ENCODE measurements at places on chromosomes 7 and 10.

DNA sequence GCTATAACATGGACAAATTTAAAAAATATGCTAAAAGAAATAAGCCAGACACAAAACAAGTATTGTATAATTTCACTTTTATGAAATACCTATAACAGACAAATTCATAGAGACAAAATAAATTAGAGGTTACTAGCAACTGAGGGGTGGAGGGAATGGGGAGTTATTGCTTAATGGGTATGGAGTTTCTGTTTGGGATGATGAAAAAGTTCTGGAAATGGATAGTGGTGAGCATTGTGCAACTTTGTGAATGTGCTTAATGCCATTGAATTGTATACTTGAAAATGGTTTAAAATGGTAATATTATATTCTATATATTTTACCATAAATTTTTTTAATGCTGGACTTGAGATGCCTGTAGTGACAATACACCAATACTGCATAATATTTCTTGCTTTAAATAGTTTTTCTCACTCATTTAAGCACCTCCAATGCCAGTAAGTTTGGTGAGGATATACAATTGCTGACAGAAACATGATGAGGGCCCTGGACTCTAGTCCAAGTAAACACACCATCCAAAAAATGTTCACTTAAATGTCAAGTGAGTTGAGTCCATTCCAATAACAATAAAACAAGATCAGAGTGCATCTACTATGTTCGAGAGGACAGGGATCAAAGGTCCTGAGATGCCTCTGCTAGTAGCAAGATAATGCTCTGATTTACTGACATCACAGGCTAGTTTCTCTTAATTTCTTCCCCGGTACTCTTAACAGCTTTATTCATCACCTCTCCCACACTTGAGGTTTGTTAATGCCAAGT lies 71.9 kb downstream of the NT5C2 start:
- DNase-seq, result no peak

DNA sequence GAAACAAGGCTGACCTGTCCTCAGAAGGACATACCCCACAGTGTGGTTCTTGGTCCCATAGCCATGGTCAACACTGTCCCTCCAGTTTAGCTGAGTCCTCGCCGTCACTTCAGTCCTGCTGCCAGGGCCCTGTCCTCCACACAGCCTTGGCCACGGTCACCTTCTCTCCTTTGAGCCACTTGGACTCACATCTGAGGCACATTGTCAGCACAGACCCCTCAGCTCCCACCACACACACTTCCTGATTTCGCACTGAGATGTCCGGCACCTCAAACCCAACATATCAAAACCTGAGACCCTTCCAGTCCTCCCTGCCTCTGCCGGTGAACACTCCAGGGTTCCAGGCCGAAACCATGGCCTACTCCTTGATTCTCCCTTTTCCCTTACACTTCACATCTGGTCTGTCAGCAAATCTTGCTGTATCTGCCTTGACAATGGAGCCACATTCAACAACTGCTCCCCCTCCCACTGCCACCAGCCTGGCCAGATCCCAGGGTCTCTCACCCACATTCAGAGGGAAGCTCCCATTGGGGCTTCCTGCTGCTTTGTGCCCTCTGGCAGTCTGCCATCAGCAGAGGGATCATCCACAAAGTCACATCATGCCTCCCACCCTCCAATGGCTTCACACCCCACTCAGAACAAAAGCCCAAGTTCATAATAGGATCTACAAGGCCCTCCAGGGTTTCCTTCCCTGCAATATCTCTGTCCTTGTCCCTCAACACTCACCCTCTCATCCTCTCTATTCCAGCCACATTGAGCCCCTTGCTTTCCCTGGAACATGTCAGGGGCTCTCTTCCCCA lies 219.6 kb upstream of the SHH start:
- no peak for DNase-seq

- no peak for DNase-seq
These were observed 23.8 kb downstream of the RCC1L start for GRCh38 chr7:75049817-75050216.

DNA sequence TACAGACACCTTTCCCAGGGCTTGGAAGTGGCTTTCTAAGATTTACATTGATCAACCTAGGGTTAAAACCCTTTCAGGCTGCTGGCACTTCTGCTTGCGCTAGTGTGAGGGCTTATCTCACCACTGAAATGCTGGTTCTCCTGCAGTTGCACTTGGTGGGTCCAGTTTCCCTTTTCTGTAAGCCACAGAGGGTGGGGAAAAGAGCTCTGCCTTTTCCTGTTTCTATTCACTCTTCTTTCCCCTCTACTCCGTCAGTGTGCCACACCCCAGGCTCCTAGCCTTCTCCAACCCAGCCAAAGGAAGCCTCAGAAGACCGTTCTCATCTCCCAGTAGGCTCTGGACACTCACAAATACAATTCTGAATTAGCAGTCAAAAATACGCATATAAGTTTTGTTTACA lies 19.0 kb upstream of the CAPZA2 start:
- no peak for DNase-seq

GRCh38 chr10:13001041-13001886 lies at the start of gene CCDC3:
TSS of gene CCDC3 (minus strand) at chr10:13001713. CDS start at chr10:13001570, 143 bp downstream.
- DNase-seq, result peak; percentile 42

DNA sequence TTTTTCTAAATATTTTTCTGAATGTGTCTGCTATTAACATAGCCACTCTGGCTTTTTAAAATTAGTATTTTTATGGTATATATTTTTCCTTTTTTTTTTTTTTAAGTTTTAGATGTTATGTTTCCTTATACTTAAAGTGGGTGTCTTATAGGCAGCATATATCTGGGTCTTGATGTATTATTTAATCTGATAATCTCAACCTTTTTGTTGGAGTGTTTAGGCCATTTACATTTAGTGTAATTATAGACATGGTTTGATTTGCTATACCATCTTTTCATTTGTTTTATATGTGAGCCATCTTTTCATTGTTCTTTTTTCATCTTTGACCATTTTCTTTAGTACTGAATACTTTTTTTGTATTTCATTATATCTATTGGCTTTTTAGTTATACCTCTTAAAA lies 45.0 kb downstream of the TRUB1 start:
- DNase-seq, result no peak

GRCh38 chr7:72152161-72153131 lies 259.7 kb downstream of the CALN1 start:
- no peak for DNase-seq

- DNase-seq, result no peak
These were observed 91.4 kb upstream of the NPVF start for GRCh38 chr7:25319707-25320106.

- DNase-seq, result no peak
These were observed 1.0 kb downstream of the PSMC2 start for GRCh38 chr7:103348452-103348851.

GRCh38 chr7:87853237-87853864 lies 22.8 kb downstream of the SLC25A40 start:
- DNase-seq, result no peak

- DNase-seq, result no peak
These were observed 123.2 kb upstream of the KLF6 start for GRCh38 chr10:3908183-3908582.

DNA sequence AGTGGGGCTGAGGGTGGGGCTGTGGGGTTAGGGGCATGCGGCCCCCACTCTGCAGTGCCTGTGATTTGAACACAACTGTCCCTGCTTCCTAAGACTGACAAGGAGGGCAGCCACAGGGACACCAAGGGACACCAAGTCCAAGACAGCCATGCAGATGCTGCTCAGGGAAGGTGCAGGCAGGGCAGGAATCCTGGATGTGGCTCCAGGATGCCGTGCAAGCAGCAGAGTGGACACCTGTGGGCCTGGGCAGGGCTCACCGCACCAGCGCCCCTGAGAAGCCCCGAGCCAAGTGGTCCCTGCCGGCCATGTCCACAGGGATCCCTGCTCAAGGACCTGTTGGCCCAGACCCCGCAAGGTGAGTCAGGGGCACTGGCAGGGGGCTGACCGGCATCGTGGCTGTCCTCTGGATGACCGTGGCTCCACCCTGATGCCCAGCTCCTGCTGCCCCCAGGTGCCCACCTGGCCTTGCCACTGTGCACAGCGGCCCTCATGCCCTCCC lies 58.5 kb downstream of the STK32C start:
- DNase-seq, result no peak

GRCh38 chr7:67764289-67764688 lies 767.7 kb downstream of the TYW1 start:
- DNase-seq, result no peak

DNA sequence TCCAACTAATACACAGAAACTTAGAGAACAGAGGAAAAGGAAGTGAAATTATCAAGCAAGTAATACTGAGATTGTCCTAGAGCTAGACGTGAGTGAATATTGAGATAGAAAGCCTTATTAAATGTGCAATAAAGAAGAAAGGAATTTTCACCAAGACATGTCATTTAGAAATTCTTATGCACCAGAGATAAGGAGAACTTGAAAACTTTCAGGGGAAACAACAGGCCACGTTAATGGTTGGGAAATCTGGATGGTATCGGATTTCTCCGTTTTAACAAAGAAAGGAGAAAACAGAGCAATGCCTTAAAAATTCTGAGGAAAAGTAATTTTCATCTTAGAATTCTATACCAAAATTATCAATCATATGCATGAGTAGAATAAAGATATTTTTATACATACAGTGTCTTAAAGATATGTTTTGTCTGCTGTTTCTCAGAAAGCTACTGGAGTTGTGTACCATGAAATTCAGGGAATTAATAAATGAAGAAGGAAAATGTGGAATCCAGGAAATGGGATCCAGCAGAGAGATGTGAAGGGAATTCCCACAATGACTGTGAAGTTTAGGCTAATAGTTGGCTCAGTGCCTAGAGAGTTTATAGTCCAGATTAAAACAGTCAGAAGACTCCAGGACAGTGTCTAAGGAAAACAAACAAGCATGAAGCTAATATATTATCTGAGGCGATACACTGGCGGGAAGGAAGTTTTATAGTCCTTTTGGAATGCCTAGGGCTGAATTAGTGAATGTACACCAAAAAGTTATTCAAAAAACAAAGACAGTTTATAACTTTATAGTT lies 159.5 kb downstream of the PPP1R9A start:
- no peak for DNase-seq

- DNase-seq, result no peak
These were observed 5.4 kb downstream of the CAV1 start for GRCh38 chr7:116530107-116530820.

- DNase-seq, result no peak
These were observed 292.6 kb upstream of the MGMT start for GRCh38 chr10:129174232-129175014.

DNA sequence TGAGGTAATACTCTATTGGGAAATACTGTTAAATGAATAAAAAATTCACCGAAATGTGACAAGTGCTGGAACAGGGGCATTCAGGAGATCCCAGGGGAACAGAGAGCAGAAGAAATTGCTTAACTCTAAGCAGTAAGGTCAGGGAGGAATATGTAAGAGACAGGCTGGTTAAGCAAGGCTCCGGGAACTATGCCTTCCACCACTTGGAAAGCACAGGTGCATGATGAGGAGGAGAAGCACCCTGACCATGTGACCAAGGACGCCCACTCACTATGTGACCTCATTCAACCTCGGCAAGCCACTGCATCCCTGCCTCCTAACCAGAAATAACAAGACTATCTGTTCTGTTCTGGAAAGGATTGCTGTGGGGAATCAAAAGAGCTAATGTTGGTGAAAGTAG lies 218.4 kb downstream of the ELMO1 start:
- no peak for DNase-seq

DNA sequence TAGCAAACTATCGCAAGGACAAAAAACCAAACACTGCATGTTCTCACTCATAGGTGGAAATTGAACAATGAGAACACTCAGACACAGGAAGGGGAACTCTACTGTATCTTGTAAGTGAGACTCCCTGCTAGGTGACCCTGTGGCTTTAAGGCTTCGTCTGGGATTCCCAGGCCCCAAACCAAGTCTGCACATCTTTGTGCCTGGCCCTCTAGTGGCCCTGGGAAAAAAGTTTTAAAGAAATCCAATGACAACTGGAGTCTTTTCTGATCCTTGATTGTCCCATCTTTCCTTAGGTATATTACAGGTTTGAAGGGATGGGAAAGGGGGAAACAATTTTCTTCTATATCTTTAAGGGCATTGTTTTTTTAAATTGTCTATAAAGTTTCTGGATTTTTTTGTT lies 10.6 kb upstream of the LIPM start:
- DNase-seq, result no peak

DNA sequence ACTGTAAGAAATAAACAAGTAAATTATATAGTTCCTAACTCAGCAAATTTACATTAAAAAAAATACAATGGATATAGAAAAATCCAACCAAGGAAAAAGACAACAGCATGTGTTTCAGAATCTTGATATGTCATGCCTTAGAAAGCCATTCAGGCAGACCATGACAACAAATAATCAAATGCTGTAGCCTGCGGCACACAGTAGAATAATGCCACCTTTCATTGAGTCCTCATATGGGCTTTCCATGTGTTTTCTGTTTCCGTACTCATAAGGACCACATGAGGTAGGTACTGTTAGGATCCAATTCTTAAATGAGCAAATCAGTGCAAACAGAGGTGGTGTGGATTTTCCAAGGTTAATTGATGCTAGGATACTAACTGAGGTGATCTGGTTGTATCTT lies 138.6 kb downstream of the CUBN start:
- no peak for DNase-seq

GRCh38 chr10:118002581-118002980 lies 44.2 kb downstream of the RAB11FIP2 start:
- no peak for DNase-seq

GRCh38 chr10:79457256-79457785 lies 11.9 kb upstream of the ZCCHC24 start:
- DNase-seq, result no peak

DNA sequence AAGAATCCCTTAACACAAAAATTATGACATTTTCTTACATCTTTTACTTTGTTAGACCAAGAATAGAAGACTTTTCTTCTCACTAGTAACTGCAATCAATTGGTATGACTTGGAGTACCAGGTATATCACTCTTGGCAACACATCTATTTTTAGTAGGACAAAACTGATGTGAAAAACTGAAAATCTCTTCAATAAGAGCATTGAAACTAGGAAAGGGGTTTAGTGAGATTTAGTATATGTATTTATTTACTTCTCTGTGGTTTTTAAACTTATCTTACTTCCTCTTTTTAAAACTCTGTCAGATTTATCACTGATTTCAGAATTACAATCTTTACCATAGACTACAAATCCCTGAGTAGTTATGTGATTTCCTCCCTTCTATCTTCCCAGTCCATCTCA lies 366.2 kb downstream of the PCDH15 start:
- no peak for DNase-seq

- DNase-seq, result no peak
These were observed 46.0 kb downstream of the ATAD1 start for GRCh38 chr10:87771871-87772500.

GRCh38 chr10:4683838-4684237 lies 142.2 kb upstream of the AKR1E2 start:
- no peak for DNase-seq
